ENCODE measurements at places on chromosomes 7 and 10. TPM values are rescaled to one million over a fixed set of nuclear protein-coding genes. Genes with fewer than 3 reads are reported as not detected.

- no peaks in the 10 kb centered on the region for H3K27me3 ChIP-seq
- H3K4me3 ChIP-seq: no peak overlapping the region
- H3K36me3 ChIP-seq: no peaks in the 10 kb centered on the region
- H3K4me1 ChIP-seq: no peaks in the 10 kb centered on the region
Observed at GRCh38 chr10:132914732-132915131, 27.6 kb downstream of the CFAP46 start.

BPGM gene
- 9.1 TPM for total RNA-seq

DNA sequence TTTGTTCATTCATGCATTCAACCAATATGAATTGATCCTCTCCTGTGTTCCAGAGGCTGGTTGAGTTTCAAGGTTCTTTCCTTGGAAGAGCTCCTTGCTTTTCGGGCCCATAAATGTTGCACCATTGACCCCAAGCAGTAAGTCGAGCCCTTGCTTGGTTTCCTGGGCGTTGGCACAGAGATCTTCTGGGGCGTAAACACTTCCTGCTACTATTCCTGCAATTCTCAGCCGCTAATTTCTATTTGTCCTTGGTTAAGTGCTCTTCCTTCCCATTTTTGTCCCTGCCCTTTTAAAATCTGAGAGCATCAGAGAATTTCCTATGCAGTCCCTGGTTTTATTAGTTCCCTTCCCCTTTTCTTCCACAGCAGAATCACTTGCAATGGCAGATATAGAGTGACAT, 44.1 kb upstream of the ADRB1 start:
- no peaks in the 10 kb centered on the region for H3K27me3 ChIP-seq
- H3K36me3 ChIP-seq: no peaks in the 10 kb centered on the region
- DNase-seq: no peak
- H3K4me3 ChIP-seq: no peak overlapping the region
- no peaks in the 10 kb centered on the region for H3K4me1 ChIP-seq
- H3K27ac ChIP-seq: no peak overlapping the region

DNA sequence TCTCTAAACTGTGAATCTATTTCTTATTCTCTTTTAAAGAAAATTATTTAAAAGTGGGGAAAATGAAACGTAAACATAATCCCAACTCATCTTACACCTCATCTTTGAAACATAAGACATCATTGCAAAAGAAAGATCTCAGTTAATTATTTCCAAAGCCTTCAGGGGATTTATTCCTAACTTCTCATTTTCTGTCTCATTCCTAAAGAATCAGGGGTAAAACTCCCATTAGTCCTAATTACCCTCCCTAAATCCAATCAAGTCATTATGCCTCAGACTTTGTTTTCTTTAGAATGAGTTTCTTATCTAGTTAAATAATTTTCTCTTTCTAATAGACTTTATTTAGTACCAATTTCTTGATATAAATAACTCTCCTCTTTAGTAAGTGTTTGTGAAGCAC, 39.7 kb upstream of the JCAD start:
- no peaks in the 10 kb centered on the region for H3K27me3 ChIP-seq
- no peaks in the 10 kb centered on the region for H3K4me1 ChIP-seq
- no peak overlapping the region for H3K27ac ChIP-seq
- no peak for DNase-seq
- H3K4me3 ChIP-seq: no peak overlapping the region
- H3K36me3 ChIP-seq: no peaks in the 10 kb centered on the region

- no peak for DNase-seq
- no peaks in the 10 kb centered on the region for H3K36me3 ChIP-seq
- no peaks in the 10 kb centered on the region for H3K27me3 ChIP-seq
- peak overlapping the region; percentile 37 for H3K4me3 ChIP-seq
Observed at GRCh38 chr7:137342265-137342664, 1.3 kb downstream of the PTN start.

DNA sequence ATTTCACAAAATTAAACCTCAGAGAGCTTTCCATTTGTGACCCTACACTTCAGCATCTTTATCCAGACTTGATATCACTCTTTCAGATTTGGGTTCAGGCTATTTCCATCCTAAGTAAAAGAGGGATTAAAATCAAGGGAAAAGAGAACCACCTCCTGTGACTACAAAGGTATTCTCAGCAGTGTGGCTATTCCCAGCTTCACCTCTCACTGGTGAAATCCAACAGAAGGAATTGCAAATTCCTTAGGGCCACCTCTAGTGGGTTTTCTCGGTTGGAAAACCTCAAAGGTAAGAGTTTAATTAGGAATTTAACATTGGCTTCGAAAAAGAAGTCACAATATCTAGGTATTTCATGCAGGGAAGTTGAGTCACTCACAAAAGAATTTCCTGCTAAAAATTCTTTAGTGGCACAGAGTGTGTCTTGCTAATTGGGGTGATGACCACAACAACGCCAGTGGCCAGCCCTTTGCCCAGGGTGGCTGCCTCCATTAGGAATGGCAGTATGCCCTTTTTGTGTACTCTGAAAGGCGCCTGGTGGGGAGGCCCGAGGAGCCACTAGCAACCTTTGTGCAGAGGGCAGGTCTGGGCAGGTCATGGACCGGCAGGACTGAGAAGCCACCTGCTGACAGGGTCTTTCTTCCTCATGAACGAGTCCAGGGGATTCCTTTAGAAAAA, 52.2 kb downstream of the SEM1 start:
- H3K4me1 ChIP-seq: no peaks in the 10 kb centered on the region
- no peak overlapping the region for H3K27ac ChIP-seq
- H3K27me3 ChIP-seq: no peaks in the 10 kb centered on the region

SPDYE1 gene
- total RNA-seq: not detected

GRCh38 chr7:108283252-108283651, 153.1 kb upstream of the LAMB4 start:
- no peaks in the 10 kb centered on the region for H3K4me1 ChIP-seq
- no peak for DNase-seq
- H3K27ac ChIP-seq: no peak overlapping the region
- no peaks in the 10 kb centered on the region for H3K27me3 ChIP-seq
- H3K4me3 ChIP-seq: no peak overlapping the region

DNA sequence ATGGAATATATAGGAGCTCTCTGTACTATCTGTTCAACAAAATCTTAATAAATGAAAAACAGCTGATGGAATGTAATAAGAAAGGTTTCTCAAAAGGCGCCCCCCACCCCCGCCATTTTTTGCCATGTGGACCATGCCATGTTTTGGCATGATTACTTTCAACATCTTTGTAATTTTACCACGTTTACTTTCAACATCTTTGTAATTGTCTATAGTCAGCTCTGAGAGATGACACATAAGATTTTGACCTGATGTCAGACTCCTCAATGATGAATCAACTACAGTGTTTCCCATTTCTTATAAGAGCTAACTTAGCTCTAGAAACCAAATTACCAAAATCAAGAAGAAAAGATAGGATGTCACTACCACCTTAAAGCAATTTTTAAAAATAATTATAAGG, 144.9 kb upstream of the AHR start:
- no peaks in the 10 kb centered on the region for H3K4me1 ChIP-seq
- no peak for DNase-seq
- H3K36me3 ChIP-seq: no peaks in the 10 kb centered on the region
- no peak overlapping the region for H3K4me3 ChIP-seq

DNA sequence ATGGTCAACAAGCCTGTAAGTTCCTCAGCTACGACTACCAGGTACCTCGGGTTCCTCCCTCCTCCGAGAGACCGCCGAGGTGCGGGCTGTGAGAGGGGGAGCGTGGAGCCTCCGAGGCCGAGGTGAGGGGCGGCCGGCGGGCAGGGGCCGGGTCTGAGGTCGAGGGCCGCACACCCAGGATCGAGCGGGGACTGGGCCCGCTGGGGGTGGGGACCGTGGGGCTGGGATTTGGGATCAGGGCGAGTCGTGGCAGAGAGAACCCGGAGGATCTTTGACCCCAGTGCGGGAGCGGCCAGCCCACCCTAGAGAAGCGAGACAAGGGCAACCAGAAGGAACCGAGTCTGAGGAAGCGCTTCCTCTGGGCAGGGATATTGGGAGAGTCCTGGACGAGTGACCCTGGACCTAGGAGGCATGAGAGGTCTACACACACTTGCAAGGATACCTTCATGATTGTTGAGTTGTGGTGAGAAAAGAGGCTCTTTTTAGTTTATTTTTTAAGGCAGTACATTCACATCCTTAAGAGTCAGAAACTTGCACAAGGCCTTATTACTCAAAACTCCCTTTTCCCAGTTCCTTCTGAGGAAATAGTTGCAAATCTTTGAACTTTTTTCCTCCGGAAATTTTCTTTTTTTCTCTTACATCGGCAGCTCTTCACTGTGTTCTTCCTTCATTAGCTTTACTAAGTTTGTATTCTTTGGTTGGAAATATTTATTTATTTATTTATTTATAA, 395 bp downstream of the ZNF487 start:
- H3K27ac ChIP-seq: peak overlapping the region; percentile 98
- H3K4me3 ChIP-seq: peak overlapping the region; percentile 93
- no peaks in the 10 kb centered on the region for H3K27me3 ChIP-seq
- H3K36me3 ChIP-seq: no peaks in the 10 kb centered on the region
- peaks cover 15% of the 10 kb centered on the region for H3K4me1 ChIP-seq

DNA sequence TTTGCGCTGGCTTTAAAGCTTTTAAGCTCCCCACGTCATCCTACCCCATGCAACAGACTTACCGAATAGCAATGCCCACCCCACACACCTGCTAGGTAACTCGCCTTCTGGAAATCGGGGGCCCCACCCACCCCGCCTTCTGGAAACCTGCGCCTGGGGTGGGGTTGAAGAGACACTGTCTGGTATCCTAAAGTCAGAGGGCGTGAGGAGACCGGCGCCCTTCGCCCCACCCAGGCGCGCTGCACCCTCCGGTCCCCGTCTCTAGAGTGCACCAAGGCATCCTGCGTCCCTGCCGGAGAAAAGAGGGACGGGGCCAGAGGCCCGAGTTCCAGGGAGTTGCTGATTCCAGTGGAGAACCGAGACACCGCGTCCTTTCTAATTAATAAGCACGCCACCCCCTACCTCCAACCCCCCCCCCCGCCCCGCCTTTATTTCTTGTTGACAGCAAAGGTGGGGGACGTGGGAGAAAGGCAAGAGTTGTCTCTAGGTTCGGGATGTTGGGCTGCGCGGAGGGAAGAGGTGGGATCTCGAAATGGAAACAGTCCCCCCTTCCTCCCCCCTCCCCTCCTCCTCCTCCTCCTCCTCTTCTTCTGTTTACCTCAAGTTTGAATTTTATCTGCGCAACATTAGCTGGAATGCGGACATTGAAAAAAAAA, 220.9 kb upstream of the MKLN1 start:
- peak overlapping the region; percentile 100 for H3K27ac ChIP-seq
- peak; percentile 90 for DNase-seq
- peak overlapping the region; percentile 100 for H3K4me3 ChIP-seq
- H3K4me1 ChIP-seq: peaks cover 48% of the 10 kb centered on the region

GRCh38 chr7:128136215-128136597, 104.9 kb upstream of the LEP start:
- H3K27me3 ChIP-seq: no peaks in the 10 kb centered on the region
- H3K36me3 ChIP-seq: no peaks in the 10 kb centered on the region
- peak; percentile 82 for DNase-seq
- peaks cover 21% of the 10 kb centered on the region for H3K4me1 ChIP-seq

MSMB gene
- total RNA-seq: not detected

DNA sequence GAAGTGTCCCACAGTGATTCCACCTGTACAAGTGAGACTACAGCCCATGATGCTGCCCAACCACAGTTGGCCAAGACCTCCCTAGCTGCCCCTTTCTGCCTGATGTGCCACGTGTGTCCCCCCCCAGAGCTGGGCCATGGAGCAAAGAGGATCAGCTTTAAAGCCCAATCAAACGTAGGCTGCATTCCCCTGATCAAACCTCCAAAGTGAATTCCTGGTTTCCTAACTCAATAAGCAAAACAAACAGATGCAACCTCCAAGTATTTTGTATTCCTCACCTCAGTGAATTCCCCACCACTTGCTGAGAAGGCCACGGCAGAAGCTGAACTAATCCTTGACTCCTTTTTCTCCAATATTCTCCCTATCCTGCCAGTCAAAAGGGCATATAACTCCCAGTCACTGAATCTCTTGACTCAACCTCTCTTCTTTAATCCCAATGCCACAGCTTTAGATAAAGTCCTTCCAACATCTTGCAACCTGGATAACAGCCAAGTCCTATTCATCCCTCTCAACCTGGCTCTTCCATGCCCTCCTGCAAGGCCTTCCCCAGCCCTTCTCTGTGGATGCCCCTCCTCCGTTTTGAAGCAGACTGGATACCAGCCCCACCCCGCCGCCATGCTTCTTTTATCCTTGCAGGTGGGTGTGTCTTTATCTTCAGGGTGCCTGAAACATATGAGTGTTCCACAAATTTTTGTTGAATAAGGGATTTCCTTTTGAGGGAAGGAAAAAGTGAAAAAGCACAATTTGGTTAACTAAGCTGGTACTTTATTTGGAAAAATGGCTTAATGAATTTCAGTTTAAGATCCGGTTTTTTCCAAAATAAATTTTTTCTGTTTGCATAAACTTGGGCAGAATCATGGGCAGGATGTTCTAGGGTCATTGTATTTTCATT, 285.2 kb upstream of the MKLN1 start:
- DNase-seq: no peak
- peaks cover 58% of the 10 kb centered on the region for H3K4me1 ChIP-seq
- H3K27ac ChIP-seq: no peak overlapping the region
- no peaks in the 10 kb centered on the region for H3K27me3 ChIP-seq

C7orf57 gene
- not detected for total RNA-seq

TFPI2 gene
- total RNA-seq: 0.74 TPM

PGAM2 gene
- not detected for total RNA-seq

- no peak overlapping the region for H3K4me3 ChIP-seq
- H3K27me3 ChIP-seq: no peaks in the 10 kb centered on the region
- no peak overlapping the region for H3K27ac ChIP-seq
- no peaks in the 10 kb centered on the region for H3K4me1 ChIP-seq
- no peaks in the 10 kb centered on the region for H3K36me3 ChIP-seq
- no peak for DNase-seq
Observed at GRCh38 chr7:38890597-38890996, 18.4 kb downstream of the VPS41 start.

BMPR1A gene
- total RNA-seq: 33.1 TPM

GRCh38 chr10:121956111-121957061, 18.6 kb downstream of the NSMCE4A start:
- DNase-seq: no peak
- peaks cover 29% of the 10 kb centered on the region for H3K36me3 ChIP-seq
- H3K27me3 ChIP-seq: no peaks in the 10 kb centered on the region
- H3K27ac ChIP-seq: no peak overlapping the region
- H3K4me1 ChIP-seq: no peaks in the 10 kb centered on the region

DNA sequence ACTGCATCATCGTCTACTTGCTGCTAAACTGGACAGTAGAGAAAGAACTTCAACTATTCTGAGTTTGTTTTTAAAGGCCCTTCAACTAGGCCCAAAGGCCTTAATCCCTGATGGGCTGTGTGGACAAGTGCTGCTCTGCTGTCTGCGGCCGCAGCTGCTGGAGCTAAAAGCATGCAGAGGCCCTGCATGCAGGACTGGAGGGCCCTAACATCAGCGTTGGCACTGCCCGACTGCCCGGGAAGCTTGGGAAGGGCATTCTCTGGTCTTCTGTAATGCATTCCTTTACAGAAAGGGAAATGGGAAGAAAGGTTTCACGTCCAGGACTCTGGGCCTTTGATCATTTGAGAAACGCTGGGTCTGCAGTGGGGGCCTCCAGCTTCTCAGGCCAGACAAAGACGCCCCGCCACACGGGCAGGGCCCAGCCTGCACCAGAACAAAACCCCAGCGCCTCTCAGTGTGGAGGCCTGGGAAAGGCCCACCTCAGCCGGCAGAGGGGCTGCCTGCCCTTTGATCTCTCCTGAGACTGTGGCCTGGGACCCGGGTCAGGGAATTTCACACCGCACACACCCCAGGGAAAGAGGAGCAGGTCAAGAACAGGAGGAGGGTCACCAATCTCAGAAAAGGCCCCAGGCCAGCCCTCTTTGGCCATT, 229.3 kb downstream of the DNAJB6 start:
- no peak overlapping the region for H3K27ac ChIP-seq
- peaks cover 24% of the 10 kb centered on the region for H3K4me1 ChIP-seq
- H3K27me3 ChIP-seq: no peaks in the 10 kb centered on the region
- H3K4me3 ChIP-seq: no peak overlapping the region
- DNase-seq: no peak

INA gene
- 3.9 TPM for total RNA-seq
